ENCODE measurements at places on chromosomes 5 and 9. TPM values are rescaled to one million over a fixed set of nuclear protein-coding genes. Genes with fewer than 3 reads are reported as not detected.

The PLPP7 gene
- 15.8 TPM for total RNA-seq

The ARSI gene
- total RNA-seq = not detected

The FAM169A gene
- total RNA-seq = not detected

The IFNA2 gene
- total RNA-seq = not detected

The TXNDC8 gene
- not detected for total RNA-seq

The CTSV gene
- total RNA-seq = not detected

The SFXN1 gene
- 47.5 TPM for total RNA-seq

The PCDHA12 gene
- not detected for total RNA-seq

GRCh38 chr5:135016861-135017290 lies 17.2 kb downstream of the PITX1 start:
- DNase-seq = peak; percentile 35
- no peaks in the 10 kb centered on the region for H3K36me3 ChIP-seq
- no peaks in the 10 kb centered on the region for H3K4me1 ChIP-seq
- H3K4me3 ChIP-seq = no peak overlapping the region

DNA sequence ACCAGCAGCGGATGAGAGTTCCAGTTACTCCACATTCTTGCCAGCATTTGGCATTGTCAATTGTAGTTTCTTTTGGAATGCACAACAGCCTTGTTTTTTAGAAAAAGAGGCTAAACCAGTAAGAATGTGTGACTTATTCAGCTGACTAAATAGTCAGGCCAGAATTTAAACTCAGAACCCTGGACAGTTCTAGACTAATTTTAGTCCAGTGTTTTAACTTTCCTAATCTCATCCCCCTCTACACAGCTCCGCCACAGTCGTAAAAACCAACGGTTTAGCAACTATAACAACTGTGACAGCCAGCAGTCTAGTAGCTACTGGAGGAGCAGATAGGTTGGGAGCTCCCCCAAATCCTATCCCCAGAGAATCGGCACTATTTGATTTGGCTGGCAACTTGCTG lies 103.7 kb downstream of the FOXD1 start:
- H3K4me3 ChIP-seq = no peak overlapping the region
- H3K27me3 ChIP-seq = no peaks in the 10 kb centered on the region
- no peak for DNase-seq
- no peaks in the 10 kb centered on the region for H3K36me3 ChIP-seq
- no peaks in the 10 kb centered on the region for H3K4me1 ChIP-seq

DNA sequence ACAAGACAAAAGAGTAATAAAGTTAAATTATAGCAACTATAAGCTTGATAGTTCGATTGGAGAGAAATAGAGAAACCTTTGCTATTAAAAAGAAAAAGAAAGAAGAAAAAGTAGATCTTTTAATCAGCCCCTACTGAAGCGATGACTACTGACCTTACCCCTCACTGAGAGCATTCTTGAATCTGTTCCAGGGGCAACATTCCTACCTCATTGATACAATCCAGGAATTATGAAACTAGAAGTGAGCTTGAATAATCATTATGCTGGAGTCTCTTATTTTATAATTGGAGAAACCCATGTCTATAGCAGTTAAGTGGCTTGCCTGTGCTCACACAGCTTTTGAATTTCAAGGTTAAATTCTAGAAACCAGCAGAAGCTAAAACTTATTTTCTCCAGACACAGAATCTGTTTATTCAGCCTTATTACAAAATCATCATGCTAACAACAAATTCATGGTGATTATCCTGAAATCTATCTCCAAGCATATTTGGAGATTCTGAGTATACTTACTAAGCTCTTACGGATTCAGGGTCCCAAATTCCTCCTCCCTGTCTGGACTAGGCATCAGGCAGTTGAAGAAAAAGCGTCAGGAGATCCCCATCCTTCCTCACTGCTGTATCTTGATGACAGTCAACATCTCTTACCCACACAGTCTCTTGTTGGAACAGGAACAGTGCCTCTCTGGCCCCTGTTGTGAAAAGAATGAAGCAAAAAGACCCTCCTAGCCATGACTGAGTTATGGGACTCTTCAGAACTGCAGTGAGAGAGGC lies 547.6 kb upstream of the WWC1 start:
- H3K36me3 ChIP-seq = no peaks in the 10 kb centered on the region
- DNase-seq = no peak
- H3K27ac ChIP-seq = no peak overlapping the region
- no peak overlapping the region for H3K4me3 ChIP-seq

GRCh38 chr9:113503131-113503541 lies 39.6 kb downstream of the RGS3 start:
- peaks cover 12% of the 10 kb centered on the region for H3K4me1 ChIP-seq
- no peak for DNase-seq
- peaks cover 19% of the 10 kb centered on the region for H3K36me3 ChIP-seq
- H3K27ac ChIP-seq = peak overlapping the region; percentile 90
- no peak overlapping the region for H3K4me3 ChIP-seq

DNA sequence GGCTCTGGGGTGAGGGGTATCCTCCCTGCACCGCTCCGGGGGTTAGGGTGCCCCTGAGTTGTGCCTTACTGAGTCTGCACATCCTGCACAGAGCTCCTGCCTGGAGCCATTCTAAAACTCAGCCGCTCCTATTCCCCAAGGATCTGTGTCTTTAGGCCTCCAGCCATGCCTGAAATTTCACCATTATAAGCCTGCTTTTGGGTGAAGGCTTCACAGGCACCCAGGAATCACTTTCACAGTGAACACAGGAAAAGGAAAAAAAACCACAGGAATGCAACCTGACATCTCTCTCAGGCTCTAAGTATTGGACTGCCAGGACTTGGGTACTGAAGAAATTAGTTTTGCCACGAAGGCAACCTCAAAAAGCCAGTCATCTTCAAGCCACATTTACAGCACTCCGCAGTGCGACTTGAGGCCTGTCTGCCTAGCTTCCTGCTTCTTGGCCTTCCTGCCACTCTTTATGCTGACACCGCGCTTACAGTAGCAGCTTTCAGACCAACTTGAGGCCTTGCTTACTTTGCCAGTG lies 30.9 kb downstream of the GALNT10 start:
- H3K4me3 ChIP-seq = no peak overlapping the region
- no peaks in the 10 kb centered on the region for H3K36me3 ChIP-seq
- peak overlapping the region; percentile 70 for H3K27ac ChIP-seq
- peaks cover 19% of the 10 kb centered on the region for H3K4me1 ChIP-seq

GRCh38 chr5:406041-406440 lies 36.9 kb upstream of the EXOC3 start:
- H3K27me3 ChIP-seq = no peaks in the 10 kb centered on the region
- H3K36me3 ChIP-seq = no peaks in the 10 kb centered on the region
- no peak overlapping the region for H3K27ac ChIP-seq
- peaks cover 1% of the 10 kb centered on the region for H3K4me1 ChIP-seq
- DNase-seq = no peak

- no peaks in the 10 kb centered on the region for H3K4me1 ChIP-seq
- H3K36me3 ChIP-seq = no peaks in the 10 kb centered on the region
- H3K4me3 ChIP-seq = no peak overlapping the region
Measured at GRCh38 chr5:145129797-145130196, 705.3 kb downstream of the PRELID2 start.

DNA sequence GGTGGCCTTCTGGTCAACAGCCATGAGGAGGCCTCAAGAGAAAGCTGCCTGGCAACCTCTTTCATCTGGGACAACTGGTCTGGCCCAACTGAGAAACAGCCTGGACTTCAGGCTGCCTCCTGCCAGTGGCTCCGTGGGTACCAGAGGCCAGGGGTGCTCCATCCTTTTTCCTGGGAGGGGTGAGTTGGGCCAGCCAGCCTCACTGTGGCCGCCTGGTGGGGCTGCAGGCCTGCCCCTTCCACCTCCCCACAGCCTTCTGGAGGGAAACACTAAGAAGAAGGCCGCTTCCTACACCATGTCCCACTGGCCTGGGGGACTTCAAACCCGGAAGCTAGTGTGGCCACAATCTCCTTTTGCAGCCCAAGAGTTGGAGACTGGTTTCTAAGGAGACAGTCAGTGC lies 13.8 kb upstream of the NKD2 start:
- no peak overlapping the region for H3K4me3 ChIP-seq
- no peaks in the 10 kb centered on the region for H3K36me3 ChIP-seq
- no peak overlapping the region for H3K27ac ChIP-seq
- H3K27me3 ChIP-seq = no peaks in the 10 kb centered on the region
- H3K4me1 ChIP-seq = no peaks in the 10 kb centered on the region

GRCh38 chr9:81145331-81145963 lies 543.9 kb downstream of the TLE1 start:
- no peak overlapping the region for H3K4me3 ChIP-seq
- no peaks in the 10 kb centered on the region for H3K36me3 ChIP-seq
- H3K27ac ChIP-seq = no peak overlapping the region

DNA sequence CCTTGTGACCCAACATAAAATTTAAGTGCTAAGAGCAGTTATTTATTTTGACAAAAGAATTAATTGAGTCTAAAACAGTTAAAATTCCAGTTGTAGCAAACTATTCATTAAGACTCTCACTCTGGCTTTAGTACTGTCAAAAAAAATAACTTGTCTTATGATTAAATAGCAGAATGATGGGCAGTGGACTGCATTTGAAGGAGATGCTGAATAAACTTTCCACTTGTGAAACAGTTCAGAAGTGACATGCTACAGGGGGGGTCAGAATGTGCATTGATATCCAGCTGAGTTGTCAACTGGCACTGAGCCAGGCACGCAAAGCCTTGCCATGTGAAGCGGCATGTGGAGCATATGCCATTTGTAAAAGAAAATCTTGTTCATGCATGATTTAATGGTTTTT lies 76.0 kb downstream of the FCHO2 start:
- H3K4me3 ChIP-seq = no peak overlapping the region
- no peak for DNase-seq
- H3K4me1 ChIP-seq = no peaks in the 10 kb centered on the region
- H3K27ac ChIP-seq = no peak overlapping the region

DNA sequence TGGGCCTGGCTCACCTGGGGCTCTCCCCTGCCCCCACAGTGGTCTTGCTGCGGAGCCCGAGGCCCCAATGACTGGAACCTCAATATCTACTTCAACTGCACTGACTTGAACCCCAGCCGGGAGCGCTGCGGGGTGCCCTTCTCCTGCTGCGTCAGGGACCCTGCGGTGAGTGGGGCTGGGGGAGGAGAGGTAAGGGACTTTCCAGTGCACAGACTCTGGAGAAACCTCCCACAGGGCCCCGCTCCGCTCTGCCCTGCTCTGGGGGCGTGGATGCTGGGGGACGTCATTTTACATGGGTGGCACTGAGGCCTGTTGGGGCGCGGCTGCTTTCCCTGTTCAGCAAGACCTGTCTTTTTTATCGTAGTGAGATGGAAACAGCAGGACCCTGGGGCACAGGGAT lies 7.6 kb downstream of the TSPAN17 start:
- H3K4me3 ChIP-seq = no peak overlapping the region
- H3K36me3 ChIP-seq = peaks cover 43% of the 10 kb centered on the region
- no peaks in the 10 kb centered on the region for H3K27me3 ChIP-seq

DNA sequence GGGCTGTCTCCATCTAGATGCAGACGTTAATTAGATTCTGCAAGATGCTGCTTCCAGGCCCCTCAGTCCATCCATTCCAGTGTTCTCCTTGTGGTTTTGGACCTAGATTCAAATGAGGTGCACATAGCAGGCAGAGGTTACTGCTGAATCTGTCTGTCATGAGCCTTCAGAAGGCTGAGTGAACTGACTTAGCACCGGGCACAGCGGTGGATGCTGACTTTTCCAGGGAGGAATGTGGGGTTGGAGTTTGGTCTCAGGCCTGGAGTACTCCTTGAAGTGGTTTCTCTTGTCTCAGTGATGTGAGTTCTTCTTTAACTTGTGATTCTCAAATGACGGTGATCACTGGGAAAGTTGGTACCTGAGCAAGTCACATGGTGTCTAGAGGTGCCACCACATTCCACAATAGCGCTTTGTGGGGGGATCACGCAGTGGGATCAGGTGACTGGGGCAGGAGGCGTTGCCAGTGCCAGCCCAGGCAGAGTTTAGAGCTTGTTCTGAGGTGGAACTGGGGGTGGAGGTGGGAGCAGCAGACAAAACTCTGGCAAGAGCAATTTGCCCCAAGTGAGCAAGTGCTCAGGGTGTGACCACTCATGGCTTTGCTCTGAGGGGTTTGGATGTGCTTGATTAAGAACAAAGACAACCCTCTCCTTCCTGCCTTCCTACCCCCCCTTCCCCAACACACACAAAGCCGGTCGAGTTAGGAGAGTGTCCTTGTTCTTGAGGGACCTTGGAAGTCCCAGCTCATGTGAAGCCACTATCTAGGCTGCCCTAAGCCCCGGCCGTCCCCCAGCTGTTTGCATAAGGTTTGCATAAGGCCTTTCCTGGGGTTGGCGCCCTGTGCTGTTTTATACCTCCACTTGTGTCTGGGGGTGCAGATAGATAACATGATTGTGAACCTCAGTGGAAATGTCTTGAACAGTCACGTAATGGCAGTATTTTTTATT lies 25.1 kb downstream of the JADE2 start:
- DNase-seq = no peak
- no peaks in the 10 kb centered on the region for H3K36me3 ChIP-seq
- no peaks in the 10 kb centered on the region for H3K27me3 ChIP-seq
- no peak overlapping the region for H3K4me3 ChIP-seq

DNA sequence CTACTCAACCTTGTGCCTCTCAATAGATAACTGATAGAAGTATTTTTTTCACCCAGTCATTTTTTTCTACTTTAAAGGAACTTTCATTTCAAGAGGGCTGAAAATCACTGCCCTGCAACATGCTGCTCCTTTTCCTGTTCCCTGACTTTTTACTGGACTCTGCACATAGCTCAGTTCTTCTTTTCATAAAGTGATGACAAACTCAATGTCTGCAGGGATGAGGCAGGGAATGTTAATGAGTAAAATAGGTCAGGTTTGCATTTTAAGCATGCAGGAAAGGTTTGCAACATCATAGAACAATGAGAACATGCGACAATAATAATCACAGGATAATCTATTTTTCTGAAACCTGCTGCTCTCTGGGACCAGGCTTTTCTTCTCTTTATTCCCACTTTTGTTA lies 172.2 kb upstream of the SGCD start:
- no peaks in the 10 kb centered on the region for H3K27me3 ChIP-seq
- H3K4me1 ChIP-seq = no peaks in the 10 kb centered on the region
- H3K27ac ChIP-seq = no peak overlapping the region
- no peaks in the 10 kb centered on the region for H3K36me3 ChIP-seq
- no peak overlapping the region for H3K4me3 ChIP-seq
- no peak for DNase-seq

DNA sequence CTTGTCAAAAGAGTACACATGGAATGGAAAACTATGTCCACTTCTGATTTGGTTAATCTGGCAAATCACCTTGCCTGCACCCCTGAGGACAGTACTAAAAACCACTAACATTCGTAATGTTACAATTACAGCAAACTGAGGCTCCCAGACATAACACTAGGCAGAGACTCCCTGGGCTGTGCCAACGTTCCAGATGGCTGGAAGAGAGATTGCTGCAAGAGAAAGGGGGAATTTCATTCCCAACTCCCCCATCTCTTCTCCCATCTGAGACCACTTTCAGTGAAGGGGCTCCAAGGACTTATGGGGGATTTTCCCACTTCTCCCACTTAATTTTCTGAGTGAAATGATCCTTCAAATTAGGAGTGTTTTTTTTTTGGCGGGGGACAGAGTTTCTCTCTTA lies 11.3 kb downstream of the OR1J1 start:
- DNase-seq = no peak
- no peaks in the 10 kb centered on the region for H3K36me3 ChIP-seq
- H3K4me1 ChIP-seq = no peaks in the 10 kb centered on the region
- no peak overlapping the region for H3K27ac ChIP-seq
- H3K27me3 ChIP-seq = no peaks in the 10 kb centered on the region
- no peak overlapping the region for H3K4me3 ChIP-seq

GRCh38 chr9:133107961-133108793 lies 12.9 kb downstream of the RALGDS start:
- peaks cover 79% of the 10 kb centered on the region for H3K36me3 ChIP-seq
- H3K4me3 ChIP-seq = no peak overlapping the region
- H3K4me1 ChIP-seq = peaks cover 3% of the 10 kb centered on the region
- H3K27ac ChIP-seq = no peak overlapping the region
- H3K27me3 ChIP-seq = no peaks in the 10 kb centered on the region

All from ascending aorta (tissue), 2 donors.